ENCODE measurements at places on chromosomes 12 and 14.

DNA sequence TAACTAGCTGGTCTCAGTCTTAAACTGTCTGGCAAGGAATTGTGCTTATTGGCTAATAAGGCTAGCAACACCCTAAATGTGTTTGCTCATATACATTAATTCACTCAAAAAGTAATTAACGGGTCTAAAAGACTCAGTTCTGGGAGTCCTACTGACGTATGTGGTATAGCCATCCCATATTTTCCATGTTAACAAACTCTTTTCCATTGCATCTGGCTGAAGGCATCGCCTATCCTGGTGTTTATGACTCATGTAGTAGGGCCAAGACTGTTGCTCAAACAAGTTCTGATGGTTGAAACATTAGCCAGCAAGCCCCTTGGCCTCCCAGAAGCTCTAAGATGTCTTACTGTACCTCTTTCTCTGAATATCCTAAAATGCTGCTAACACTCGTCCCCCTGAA, 98.5 kb downstream of the PHLDA1 start:
- no peak for DNase-seq

DNA sequence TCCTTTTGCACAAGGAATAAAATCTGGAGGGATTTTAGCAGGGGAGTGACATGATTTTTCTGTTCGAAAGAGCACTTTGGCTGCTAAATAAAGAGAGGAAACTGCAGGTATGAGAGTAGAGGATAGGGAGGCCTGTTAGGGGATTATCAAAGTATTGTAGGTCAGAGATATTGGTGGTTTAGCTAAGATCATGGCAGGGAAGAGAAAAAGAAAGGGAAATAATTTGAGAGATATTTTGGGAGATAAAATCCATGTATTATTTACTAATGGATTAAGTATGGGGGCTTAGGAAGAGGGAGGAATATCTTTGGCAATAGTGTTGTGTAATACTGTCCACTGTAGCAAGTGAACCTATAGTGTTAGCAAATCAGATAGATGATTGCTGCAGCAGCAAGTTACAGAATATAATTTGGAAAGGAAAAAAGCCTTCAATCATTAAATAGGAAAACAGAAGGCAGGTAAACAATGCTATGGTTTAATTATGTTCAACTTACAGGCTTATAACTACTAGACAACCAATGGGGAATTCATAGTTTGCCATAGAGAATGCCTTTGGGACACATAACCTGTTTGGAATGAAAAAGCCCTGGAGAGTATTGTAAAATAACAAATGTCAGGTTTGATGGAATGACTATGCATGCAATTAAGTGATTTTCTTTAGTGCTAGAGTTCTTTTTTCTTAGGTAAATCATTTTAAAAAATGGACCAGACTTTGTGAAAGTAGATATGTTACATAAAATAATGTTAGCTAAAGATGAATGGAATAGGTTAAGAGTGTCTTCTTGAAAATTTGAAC, 50.5 kb downstream of the ADIPOR2 start:
- no peak for DNase-seq

DNA sequence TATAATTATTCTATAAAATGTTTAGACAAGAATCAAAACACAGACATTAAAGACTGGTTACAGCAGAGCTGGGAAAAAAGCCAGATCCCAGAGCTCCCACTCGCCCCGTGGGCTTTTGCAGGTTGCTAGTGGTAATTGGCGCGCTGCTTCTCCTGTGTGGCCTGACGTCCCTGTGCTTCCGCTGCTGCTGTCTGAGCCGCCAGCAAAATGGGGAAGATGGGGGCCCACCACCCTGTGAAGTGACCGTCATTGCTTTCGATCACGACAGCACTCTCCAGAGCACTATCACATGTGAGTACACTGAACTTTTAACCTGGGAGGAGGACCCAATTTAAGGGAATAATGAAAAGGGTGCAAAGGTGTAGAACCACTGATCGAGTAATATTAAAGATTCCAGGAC, 7.5 kb downstream of the TMEM52B start:
- DNase-seq, result no peak

DNA sequence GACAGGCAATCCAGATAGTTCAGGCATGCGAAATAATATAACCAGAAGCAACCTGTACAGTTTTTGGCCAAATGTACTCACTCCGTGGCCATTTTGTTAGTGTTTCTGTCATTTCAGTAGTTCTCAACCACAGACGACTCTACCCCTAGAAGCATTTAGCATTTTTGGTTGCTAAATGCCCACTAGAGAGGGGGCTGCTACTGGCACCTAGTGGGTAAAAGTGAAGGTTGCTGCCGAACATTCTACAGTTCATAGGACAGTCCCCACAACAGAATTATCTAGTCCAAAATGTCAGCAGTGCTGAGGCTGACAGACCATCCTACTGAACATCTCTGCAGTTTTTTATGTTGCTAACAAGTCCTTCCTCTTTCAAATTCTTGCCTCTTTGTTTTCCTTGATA, 107.4 kb downstream of the TSHR start:
- no peak for DNase-seq

- DNase-seq, result no peak
Observed at GRCh38 chr14:102378830-102379229, 16.1 kb downstream of the TECPR2 start.

DNA sequence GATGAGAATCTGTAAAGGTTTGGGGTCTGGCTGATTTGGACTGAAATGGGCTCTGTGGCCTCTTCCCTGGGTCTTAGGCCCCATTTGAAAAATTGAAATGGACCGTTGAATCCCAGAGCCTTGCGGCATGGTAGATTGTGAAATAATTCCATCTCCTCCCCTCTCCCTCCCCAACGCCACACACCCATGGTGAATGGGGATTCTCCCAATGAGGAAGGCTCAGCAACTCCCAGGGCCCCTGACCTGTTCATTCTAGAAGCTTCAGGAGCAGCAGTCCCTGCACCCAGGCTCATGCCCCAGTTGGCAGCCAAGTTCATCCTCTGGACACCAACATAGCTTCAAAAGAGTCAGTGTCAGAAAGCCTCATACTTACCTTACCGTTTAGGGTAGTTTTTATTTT, 217.4 kb downstream of the ZFP36L1 start:
- no peak for DNase-seq

DNA sequence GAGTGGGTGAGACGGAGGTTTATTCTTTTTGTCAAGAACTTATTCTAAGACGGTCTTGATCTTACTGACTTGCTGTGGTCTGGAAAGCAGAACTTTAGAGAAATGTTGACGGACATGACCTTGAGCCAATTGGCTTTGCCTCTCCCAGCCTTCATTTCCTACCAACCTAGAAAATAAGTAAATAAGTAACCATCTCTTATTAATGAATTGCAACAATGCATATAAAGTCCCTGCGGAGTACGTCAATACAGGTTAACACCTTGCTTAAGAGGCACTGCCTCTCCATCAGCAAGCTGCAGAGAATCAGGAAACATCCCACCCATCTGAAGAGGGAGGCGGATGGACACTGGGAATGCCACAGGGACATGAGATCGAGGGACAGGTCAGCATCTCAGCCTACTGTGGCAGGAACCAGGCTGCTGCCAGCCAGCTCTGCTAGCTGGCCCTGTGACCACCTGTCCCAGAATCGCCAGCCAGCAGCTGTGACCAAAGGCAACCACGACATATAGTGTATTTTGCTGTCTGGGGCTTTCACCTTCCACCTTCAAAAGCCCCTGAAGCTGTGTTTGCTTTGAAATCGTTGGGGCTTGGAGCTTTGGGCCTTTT, 208.3 kb downstream of the BCL11B start:
- DNase-seq, result no peak

- DNase-seq, result no peak
Observed at GRCh38 chr14:51305751-51306150, 65.7 kb downstream of the TMX1 start.

GRCh38 chr12:15171012-15171655, 50.1 kb downstream of the RERG start:
- DNase-seq, result no peak

Measured in substantia nigra (tissue), 51 donors.